ENCODE measurements at places on chromosomes 1 and 21.

DNA sequence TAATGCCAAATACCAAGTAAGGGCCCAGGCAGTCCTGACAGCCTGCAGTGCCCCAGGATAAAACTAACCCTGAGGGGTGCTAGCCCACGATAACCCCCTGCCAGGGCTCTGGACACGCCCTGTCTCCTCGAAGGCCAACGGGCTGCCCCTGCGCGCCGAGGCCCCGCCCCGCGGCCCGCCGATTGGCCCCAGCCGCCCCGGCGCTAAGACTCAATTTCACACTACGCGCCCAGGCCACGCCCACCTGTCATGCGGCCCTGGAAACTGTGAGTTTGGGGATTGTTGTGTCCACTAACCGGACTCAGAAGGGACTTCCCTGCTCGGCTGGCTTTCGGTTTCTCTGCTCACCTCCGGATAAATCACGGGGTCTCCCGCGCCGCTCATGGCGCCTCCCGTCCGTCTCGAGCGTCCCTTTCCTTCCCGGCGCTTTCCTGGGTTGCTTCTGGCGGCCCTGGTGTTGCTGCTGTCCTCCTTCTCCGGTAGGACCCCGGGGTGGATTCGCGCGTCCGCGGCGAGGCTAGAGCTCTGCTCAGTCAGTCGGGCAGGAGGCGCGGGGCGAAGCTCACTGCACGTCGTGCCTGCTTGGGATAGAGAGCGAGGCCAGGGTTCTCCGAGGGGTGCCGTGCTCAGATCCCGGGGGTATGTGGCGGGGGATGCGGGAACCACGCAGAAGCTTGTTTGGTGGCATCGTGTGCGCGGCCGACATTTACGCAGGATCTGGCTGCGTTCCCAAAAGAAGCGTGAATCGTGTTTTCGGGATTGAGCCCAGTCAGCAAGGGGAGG, at the start of gene CR1L:
Gene CR1L (plus strand): TSS at position 282 of the 783 bp plus-strand sequence. CDS start 101 bp downstream, at position 383.
- peak; percentile 47 for DNase-seq

- DNase-seq: no peak
These were observed 377.8 kb downstream of the USH2A start for GRCh38 chr1:216045400-216045799.

DNA sequence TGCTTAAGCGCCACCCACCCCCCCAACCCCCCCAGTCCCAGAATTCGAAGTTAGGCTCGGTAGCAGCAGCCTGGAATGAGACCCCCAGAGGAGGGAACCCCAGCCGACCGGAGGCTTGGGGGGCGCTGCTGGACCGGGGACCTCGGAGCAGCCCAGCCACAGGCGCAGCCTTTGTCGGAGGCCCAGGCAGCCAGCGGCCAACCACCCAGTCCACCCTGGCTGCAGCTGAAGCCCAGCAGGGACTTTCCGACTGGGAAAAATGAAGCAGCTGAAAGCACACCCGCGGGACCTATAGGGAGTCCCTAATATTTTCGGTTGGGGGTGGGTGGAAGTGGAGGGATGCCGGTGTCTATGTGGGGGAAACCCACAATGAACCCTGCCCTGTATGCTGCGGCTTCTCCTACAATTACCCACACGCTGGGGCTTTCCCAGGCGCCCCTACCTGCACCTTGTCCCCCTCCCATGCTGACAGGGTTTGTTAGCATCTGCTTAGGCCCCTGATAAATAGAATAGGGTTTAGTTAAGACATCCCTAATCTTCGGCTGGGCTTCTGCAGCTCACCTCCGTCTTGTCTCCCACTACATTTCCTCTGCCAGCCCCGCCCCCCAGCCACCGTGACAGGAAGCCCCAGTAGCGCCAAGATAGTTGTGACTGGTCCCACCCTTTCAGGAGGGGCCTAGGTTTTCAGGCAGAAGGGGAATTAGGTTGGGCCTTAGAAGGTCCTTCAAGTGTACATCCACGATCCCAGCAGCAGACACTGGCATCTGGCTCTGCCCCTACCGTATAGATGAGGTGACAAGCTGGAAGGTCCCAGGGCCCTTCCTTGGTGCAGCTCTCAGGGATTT, 838 bp downstream of the CCDC28B start:
- peak; percentile 61 for DNase-seq

- no peak for DNase-seq
These were observed 23.6 kb downstream of the SYF2 start for GRCh38 chr1:25208561-25209222.

- no peak for DNase-seq
These were observed 10.0 kb downstream of the MRAP start for GRCh38 chr21:32308696-32309095.

DNA sequence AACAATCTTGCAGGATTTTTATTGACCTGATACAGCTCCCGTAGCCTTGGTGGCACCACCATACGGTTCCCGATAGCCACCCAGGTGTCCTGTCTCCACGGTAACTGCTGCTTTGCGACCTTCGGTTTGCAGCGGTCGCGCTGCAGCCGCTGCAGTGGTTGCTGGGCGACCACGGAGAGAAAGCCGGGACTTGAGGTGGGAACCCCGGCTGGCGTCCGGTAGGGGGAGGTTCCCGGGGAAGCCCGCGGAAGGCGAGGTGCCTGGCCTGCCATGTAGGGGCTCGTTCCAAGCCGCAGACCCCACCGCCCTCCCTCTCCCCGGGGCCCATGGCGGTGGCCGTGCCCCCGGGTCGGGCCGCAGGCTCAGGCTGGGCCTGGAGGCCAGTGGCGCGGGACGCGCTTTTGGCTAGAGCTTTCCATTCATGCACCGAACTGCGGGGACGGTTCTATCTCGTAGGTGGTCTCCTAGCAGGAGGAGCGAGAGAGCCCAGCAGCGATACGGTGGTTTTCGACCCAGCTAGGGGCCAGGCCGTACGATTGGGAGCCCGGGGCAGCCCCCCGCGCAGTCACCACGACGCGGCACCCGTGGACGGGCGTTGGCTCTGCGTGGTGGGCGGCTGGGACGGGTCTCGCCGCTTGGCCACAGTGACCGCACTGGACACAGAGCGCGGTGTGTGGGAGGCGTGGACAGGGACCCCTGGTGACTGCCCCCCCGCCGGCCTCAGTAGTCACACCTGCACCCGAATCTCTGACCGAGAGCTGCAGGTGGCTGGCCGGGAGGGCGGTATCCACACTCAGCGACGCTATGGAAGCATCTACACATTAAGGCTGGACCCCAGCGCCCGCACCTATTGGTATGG, at the start of gene KLHDC9:
Gene KLHDC9 (plus strand): TSS at position 152 of the 859 bp plus-strand sequence. CDS start 175 bp downstream, at position 327.
- DNase-seq: peak; percentile 50

DNA sequence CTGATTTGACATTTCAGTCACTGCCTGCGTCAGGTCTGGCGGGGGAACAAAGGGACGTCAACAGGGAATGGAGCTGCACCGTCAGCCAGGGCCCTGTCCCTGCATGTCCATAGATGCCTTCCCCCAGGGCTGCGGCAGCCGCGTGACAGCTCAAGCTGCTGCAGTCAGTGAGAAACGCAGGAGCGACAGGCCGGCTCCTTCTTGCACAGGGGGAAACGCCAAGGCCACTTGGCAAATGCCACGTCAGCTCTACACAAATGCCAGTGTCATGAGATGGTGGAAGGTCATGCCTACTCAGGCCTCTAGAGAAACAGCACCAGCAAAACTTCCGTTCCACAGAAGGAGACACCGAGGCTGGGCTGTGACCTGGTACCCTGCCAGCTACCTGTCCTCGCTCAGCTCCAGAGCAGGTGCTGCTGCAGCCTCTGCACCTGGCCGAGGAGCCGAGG, 37.7 kb downstream of the SYF2 start:
- DNase-seq: no peak

DNA sequence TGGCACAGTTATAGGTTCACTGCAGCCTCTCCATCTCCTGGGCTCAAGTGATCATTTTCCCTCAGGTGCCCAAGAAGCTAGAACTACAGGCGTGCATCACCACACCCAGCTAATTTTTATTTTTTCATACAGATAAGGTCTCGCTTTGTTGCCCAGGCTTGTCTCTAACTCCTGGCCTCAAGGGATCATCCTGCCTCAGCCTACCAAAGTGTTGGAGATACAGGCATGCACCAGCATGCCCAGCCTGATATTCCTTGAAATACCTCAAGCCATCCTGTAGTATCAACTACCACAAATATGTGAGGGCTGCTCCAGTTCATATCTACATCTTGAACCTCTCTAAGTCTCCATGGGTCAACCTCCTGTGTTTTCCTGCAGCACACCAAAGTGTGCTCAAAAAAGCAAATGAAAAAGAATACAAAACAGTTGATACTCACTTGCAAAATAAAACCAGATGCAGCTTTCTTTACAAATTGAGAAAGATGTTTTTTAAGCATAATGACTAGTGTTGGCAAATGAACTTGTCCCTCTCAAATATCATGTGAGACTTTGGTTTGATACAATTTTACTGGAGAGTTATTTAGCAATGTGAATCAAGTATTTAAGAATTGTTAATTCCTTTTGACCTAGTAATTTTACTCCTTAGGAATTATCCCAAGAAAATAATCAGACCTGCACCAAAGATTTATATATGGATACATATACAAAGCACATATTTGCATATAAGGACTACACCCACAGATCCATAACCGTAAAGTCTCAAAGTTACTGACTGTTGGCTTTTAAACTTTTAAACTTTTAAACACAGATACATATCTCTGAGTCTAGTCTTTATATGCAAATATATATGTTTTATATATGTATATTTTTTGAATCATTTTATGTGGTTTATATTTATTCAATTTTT, 197.7 kb downstream of the NRIP1 start:
- DNase-seq: no peak

DNA sequence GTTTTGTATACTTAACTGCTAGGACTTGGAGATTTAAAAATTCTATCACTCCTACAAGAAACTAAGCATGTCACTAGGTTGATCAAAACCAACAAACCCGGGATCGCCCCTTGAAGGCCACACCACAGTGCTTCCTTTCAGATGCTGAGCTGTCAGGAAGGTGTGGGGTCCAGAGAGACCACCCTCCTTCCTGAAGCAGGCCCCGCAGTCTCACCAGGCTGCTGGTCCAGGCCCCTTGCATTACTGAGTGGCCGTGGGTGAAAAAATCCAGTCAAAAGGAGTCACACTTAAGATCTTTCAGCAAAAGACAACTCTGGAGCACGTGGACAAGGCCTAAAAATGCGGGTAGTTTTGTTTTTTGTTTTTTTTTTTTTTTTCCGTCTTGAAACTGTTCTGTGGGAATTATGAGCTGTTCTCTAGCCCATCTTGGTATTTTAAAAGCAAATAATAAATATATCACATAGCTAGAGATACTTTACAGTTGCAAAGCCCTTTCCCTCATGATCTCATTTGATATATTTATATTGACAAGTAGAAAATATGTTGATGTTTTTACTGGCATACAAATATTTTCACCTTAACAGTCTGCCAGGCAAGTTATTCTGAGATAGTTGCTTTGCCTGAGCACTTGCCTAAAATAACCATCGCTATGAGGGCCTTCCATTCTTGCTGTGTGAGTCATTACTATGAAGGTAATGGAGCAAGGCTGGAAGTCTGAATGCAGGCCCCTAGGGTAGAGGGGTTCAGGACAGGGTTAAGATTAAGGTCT, 73.1 kb upstream of the EDEM3 start:
- DNase-seq: no peak

GRCh38 chr1:203720242-203720641, 44.7 kb upstream of the LAX1 start:
- no peak for DNase-seq

DNA sequence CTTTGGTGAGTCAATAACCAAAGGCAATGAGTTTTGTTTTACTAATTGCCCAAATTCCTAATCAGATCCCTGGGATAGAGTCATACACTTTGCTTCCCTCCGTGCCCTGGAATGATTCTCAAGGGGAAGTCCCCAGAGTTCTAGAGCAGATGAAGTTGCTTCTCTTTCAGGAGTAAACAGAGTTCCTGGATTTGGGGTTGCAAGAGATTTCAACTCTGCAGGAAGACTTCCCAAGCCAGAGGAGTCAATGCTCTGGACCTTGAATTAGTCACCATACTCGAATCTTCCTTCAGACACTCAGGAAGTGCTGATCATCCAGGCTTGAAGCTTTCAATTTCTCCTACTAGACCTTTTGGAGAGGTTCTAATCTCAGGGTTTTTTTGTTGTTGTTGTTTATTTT, 39.6 kb downstream of the FCER1A start:
- no peak for DNase-seq

- DNase-seq: no peak
These were observed at the start of gene KIF26B for GRCh38 chr1:245154429-245155271. TSS of gene KIF26B (plus strand) at chr1:245154985. CDS start at chr1:245155425, 440 bp downstream.

- no peak for DNase-seq
These were observed 51.1 kb upstream of the NTPCR start for GRCh38 chr1:232899268-232899667.

GRCh38 chr1:12342401-12343003, 112.7 kb downstream of the VPS13D start:
- DNase-seq: no peak

DNA sequence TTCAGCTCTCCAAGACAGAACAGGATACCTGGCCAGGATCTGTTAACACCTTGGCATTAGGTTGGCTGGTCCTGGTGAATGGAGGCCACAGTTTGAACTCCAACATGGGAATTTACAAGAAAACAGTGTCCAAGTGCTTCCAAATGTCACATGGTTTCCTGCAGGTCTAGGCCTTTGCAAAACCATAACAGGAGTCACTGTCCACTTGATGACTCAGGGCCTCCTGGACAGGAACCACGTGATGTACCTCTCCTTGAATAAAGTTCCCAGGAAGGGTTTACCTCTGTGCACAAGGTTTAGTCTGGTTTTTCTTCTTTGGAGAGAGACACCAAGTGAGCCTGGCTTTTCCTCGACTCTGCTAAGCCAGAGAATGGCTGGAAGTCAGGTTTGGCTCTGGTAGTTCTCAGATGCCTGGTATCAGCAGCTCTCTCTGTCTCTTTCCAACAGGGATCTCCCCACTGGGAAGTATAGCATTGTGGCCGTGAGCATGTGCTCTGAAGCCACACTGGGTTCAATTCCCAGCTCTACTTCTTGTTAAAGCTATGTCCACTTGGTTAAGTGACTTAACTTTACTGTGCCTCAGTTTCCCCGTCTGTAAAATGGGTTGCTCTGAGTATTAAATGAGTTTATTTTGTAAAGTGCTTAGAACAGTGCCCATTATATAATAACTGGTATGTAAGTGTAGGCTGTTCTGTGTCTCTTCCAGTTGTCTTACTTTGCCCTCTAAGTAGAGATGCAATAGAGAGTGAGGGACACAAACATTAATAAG, 27.3 kb upstream of the TMEM61 start:
- no peak for DNase-seq

GRCh38 chr1:176391621-176392020, 71.4 kb upstream of the PAPPA2 start:
- no peak for DNase-seq

GRCh38 chr1:153597206-153597605, 15.7 kb downstream of the S100A16 start:
- no peak for DNase-seq
